Stimulated activated CD4-positive, alpha-beta T cell treated with anti-CD3 and anti-CD28 coated beads, Interleukin-2, amount 100 ng/mL, for 24 hours (primary cell): ENCODE measurements at places on chromosomes 11 and 22.

- no peak for DNase-seq
Observed at GRCh38 chr22:50694766-50695420, 22.3 kb downstream of the SHANK3 start.

DNA sequence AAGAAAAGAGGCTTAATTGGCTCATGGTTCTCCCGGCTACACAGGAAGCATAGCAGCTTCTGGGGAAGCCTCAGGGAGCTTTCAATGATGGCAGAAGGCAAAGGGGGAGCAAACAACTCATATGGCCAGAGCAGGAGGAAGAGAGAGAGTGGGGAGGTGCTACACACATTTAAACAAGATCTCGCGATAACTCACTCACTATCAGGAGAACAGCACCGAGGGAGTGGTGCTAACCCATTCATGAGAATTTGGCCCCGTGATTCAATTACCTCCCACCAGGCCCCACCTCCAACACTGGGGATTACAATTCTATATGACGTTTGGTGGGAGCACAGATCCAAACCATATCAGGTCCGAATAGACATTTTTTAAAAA lies 41.7 kb upstream of the APLNR start:
- no peak for DNase-seq

DNA sequence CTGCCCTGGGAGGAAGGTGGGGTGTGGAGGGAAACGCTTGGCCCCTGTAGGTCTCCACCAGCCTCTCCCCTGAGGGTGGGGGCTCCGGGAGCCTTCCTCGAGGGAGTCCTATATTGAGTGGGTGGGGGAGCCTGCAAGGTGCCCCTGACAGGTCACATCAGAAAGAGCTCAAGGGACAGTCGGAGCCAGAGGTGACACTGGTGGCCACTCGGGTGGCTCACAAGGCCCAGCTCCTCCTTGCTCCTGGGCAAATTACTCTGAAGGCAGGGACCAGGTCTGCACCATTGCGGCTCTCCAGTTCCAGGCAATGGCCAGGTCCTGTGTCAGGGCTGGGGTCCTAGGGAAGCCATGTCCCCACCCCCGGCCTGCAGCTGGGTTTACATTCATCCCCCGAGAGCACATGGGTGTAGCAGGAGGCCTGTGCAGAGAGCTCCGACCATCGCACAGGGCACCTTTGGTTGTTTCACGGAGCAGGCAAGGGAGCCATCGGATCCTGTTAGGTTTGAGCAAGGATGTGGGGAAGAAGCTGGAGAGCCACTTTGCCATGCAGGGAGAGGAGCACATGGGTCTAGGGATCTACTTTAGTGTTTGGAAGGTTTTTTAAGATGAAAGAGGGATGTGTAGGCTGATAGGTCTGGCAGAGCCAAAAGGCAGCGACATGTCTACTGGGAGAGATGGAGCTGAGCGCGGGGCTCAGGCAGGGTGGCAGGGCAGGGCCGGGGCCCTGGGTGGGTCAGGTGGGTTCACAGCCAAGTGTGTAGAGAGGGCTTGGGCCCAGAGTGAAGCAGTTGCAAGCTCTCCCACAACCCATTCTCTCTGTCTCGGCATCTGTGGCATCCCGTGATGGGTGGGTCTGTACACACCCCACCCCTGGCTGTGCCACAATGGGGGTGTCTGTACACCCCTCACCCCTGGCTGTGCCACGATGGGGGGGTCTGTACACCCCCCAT lies 14.8 kb downstream of the CCND1 start:
- no peak for DNase-seq

GRCh38 chr11:3939211-3939610 lies 83.7 kb downstream of the STIM1 start:
- no peak for DNase-seq

DNA sequence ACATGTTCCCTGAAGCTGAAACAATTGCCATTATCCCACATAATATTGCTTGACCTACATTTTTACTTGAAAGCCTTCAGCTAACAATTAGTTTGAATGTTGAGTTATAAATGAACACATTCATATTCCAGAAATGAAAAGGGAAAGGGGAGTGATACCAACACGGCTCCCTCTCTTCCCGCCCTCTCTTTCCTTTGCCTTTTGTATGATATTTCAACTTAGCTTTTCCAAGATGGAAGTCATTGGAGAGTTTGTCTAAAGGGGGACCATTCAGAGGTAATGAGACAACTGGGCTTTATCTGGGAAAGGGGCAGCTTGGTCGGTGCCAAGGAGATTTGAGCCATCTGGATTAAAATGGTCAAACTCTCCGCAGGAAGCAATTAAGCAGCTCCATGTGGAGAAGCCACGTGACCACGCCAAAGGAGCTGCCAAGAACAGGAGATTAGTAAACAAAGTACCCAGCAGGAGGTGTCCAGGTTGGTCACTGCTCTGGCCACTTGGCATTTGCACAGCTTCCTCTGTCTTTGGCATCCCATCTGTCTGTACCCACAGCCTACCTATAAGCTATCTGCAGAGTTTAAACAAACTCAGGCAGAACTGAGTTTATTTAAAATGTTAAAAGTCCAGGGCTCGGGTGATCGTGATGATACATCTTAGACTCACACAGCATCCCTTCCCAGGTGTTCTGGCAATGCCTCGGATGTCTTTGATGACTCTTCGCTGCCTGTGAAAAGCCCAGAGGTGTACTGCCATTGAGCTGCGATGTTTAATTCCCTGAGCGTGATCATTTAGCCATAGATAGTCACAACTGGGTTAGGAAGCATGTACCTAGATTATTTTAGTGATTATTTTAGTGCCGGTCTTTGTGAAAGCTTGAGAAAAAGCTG lies 735.9 kb downstream of the NTM start:
- DNase-seq: no peak

DNA sequence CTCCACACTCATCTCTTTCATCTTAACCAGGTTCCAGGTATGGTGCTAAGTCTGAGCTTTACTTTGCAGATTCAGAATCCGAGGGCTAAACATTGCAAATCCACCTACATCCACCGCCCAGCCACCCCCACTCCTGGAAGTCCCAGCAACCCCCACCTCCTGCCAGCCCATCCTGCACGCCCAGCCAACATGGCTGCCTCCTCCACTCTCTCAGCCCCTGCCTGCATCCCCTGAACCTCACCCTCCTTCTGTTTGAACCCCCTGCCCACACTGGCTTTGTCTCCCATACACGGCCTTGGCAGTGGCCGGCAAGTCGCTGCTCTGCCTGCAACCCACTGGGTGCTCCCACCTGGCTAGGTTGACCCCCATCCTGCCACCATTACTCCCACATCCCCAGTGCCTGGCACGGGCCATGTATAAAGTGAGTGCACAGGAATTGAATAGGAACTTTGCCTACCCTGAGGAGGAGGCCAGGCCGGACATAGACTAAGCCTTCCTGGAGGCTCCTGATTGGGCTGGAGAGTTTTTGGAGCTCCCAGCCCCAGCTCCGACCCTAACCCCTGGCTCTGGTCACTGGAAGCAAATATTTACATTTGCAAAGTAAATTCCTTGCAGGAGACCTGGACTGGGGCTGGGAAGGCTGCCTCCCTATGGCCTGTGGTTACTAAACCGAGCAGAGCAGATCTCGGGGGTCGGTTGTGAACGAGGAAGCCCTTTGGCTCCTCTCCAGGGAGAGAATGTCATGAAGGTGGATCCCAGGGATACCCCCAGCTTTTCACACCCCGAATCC lies 14.4 kb downstream of the EMID1 start:
- no peak for DNase-seq

DNA sequence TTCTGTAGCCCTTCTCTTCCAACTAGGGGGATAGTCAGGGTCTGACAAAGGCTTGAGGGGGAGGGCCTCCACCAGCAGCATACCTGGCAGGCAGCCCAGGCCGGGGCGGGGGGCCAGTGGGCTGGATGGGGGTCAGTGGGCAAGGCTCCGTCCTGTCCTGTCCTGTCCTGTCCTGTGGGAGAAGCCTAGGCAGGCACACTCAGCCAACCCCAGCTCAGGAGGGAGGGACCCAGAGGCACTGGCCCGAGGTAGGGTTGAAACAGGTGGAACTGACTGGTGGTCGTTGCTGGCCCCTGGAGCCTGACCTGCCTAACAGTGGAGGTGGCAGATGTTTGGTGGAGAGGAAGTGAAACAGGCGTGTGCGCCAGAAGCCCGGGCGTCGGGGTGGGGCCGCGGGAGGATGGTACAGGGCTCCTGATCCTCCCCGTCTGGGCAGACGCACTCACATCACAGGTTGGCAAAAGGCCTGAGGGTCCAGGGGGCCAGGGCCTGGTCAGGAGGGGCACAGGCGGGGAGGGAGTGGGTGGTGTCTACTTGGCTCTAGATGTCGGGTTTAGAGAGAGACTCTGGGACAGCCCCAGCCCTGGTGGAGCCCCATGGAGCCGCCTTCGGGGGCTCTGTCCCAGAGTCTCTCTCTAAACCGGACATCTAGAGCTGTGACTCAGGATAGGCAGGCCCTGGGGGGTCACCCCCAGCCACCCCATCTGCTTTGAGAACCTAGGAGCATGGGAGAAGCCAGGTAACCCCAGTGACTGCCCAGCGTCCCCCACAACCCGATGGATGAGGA lies 32.5 kb upstream of the GRAMD4 start:
- DNase-seq: no peak

DNA sequence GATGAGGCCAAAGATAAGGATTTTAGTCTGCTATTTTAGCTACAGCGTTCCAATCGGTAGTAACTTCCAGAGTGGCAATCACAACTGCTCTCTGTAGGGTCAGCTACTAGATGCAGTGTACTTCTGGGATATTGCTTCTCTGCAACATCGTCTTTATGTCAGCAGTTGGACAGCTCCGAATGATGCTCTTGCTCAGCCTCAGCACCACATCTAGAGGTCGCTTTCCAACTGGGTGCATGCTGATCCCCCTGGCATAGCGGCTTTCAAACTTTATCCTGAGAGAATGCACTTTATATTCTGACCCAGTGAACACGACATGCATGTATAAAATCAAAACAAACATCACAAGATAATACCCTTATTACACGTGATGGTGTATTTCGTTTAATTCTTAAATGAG lies 219.6 kb downstream of the C11orf87 start:
- DNase-seq: no peak

GRCh38 chr11:127050186-127050585 lies 49.6 kb upstream of the KIRREL3 start:
- DNase-seq: no peak

DNA sequence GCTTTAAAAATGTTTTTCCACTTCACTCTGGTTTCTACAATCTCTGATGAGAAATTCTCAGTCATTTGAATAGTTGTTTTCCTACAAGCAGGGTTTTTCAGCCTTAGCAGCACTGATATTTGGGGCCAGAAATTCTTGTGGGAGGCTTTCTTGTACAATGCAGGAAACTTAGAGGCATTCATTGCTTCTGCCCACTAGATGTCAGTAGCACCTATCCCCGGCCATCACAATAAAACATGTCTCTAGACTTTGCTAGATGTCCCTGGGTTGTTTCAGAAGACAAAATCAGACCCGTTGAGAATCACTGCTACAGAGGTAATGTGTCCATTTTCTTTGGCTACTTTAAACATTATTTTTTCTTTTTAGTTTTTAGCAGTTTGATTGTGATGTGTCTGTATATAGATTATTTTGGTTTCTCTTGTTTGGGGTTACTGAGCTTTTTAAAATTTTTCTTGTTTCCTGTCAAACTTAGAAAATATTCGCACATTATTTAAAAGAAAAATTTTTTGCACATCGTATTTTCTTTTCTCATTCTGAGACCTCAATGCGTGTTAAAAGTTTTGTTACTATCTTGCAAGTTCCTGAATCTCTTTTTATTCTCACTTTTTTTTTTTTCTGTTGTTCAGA lies 60.8 kb upstream of the CCDC179 start:
- DNase-seq: no peak

DNA sequence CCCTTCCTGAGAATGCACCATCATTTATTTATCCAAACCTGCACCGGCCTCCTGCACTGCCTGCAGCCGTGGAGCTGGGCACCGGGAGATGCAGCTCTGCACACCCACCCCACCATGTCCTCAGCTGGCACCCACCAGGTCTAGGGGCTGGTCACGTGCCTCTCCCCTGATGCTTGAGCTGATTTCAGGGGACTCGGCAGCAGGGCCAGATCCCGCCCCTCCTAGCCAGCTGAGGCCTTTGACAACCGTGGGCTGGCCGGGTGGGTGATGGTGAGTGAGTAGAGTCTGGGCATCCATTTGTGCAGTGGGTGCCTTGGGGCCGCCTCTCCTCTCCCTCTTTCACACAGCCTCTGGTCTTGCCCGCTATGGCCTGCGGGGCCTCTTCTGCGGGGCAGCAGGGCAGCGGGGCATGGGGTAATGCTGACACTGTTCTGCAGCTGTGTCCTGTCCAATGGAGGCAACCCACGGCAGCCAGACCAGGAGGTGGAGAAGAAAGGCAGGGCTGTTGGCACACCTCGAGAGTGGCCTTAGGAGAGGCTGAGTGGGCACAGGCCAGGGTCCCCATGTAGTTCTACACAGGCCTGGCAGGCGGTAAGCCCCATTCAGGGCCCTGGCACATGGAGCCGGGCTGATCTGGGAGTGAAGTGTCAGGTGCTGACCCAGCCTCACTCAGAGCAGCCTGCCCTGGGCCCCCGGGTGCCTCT lies 38.5 kb upstream of the PRODH start:
- no peak for DNase-seq

DNA sequence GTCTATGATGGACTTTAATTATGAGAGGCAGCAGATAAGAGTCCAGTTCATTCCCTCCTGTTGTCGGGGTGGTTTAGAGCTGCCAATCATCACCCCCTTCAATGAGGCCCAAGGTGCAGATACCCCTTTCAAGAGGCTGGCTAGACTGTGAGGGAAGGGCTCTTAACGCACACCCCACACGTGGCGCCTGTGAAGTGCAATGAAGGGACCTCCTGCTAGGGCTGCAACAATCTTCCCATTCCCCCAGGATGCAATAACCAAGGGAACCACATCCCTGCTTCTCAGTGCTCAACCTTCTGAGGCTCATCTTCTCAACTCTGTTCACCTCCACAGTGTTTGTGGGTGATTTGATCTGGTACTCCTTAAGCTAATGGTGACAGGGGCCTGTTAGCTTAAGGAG lies 19.0 kb downstream of the TENM4 start:
- DNase-seq: no peak

GRCh38 chr11:72838691-72839305 lies 24.6 kb downstream of the ATG16L2 start:
- DNase-seq: no peak
